Fibroblast of upper back skin (primary cell): ENCODE measurements at places on chromosomes 2 and 18.

- DNase-seq: no peak
Measured at GRCh38 chr2:64213532-64214275, 69.5 kb upstream of the PELI1 start.

DNA sequence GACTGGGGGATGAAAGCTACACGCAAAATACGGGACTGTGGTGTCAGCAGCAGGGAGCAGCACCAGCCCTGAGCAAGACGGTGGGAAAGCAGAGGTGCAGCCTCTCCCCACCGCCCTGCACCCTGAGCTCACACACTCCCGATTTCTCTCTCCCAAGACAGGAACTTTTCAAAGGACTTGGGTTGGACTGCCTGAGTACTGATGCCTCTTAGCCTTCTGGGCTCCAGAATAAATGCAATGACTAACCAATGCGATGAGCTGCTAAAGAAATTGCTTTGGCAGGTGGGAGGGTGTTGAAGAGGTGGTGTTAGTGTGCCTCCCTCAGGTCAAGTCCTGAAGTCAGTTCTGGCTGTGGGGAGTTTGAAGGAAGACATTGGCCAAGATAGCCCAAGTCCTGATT is 9.6 kb downstream of the TRIM54 start:
- no peak for DNase-seq

DNA sequence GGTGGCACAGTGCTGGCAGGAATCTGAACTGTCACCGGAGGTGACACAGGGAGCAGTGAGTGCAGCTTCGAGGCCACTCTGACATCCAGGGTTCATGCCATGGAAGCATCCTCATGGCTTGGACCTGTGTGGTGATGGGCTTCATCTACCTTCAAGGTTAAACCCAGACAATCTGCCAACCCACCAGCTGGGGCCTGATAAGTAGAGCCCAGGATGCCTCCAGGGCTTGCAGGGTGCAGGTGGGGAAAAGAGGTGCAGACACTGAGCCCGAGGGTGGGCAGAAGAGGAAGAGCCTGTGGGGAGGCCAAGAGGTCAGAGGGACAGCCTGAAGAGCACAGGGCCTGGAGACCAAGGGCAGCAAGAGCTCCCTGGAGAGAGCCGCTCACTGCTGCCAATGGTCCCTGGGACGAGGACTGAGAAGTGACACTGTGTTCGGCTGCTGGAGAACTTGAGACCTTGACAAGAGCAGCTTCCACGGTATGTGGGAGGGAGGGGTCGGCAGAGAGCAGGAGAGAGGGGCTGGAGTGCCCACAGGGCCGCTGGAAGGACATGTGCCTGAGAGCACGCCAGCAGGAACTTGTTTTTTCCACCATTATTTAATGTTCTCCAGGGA is 8.1 kb upstream of the HES6 start:
- DNase-seq: no peak

GRCh38 chr2:186544255-186544675 is 45.6 kb upstream of the ITGAV start:
- DNase-seq: peak; percentile 92
